Stimulated activated CD8-positive, alpha-beta memory T cell treated with anti-CD3 and anti-CD28 coated beads, Interleukin-4, amount 100 ng/mL, for 4 hours (primary cell): ENCODE measurements at places on chromosomes 5 and 9.

DNA sequence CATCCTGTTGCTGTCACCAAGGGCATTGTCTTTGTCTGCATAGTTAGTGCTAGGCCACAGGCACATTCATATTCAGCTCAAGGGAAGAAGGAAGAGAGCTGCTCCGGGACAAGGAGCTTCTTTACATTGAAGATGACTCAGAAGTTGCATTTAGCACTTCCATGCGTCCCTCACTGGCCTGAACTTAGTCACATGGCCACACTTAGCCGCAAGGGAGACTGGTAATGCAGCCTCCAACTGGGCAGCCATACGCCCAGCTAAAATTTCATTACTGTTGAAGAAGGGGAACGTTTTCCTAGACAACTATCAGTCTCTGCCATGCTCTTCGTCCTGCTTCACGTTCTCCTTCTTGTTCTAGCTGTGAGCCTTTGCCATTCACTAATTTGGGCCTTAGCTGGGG, 20.0 kb downstream of the ACTL7B start:
- DNase-seq = no peak

DNA sequence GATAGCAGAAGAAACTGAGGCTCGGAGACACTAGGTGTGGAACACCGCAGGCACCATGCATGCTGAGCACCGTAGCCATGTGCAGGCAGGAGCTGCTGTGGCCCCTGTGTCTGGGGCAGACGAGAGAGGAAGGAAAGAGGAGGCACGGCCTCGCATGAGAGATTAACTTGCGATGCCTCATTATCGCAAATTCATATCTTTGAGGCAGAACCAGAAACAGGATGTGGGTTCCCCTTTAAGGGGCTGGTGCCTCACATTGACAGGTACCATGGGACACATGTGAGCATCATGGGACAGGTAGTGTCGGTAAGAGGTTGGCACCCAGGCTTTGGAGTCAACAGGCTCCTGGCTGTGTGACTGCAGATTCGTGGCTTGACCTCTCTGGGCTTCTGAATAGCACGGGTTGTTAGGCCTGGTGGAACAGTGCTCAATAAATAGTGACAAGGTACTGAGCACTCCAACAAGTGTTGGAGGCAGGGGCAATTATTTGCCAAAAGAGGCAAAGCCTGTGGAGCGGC, 40.8 kb downstream of the NAIF1 start:
- peak; percentile 47 for DNase-seq

DNA sequence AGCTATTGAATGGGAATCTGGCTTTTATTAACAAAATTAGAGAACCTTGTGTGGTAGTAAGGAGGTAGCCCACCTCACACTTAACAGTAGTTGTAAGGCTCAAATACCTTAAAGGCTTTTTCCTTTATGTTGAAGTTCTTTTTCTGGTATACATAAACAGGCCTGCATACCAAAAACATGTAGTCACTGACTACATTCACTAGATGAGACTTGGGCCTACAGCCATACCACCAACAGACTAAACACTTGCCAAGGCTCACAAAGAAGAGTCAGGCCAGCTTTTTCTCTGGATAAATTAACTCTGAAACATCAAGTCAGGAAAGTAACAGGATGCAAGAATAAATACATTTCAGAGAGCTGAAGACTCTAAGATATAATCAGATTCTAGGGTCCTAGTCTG, 78.6 kb upstream of the MPDZ start:
- DNase-seq = no peak

GRCh38 chr9:85303757-85304134, 438.0 kb downstream of the AGTPBP1 start:
- DNase-seq = no peak

- no peak for DNase-seq
Measured at GRCh38 chr9:522658-523057, 308.0 kb downstream of the DOCK8 start.

GRCh38 chr5:66151030-66151429, 6.9 kb downstream of the SREK1 start:
- no peak for DNase-seq

- no peak for DNase-seq
Measured at GRCh38 chr5:6543830-6544560, 88.8 kb downstream of the NSUN2 start.
